ENCODE measurements at places on chromosomes 12 and 14. TPM values are rescaled to one million over a fixed set of nuclear protein-coding genes. Genes with fewer than 3 reads are reported as not detected.

DNA sequence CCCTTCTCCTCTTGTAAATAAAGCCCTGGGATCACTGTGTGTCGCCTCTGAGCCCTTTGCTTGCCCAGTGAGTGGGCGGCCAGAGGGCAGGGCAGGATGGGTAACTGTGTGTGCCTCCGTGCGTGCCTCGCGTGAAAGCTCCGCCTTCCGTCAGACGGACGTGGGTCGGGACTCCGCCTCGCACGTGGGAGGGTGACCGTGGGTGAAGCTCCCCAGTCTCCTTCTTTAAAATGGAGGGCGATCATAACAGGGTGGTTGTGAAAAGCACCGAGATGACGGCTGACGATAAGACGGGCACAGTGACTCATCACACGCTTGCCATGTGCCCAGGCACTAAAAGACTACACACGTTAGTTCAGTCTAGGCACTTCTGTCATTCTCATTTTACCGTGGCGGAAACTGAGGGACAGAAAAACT lies 9.2 kb downstream of the PHB2 start:
- no peak for DNase-seq

DNA sequence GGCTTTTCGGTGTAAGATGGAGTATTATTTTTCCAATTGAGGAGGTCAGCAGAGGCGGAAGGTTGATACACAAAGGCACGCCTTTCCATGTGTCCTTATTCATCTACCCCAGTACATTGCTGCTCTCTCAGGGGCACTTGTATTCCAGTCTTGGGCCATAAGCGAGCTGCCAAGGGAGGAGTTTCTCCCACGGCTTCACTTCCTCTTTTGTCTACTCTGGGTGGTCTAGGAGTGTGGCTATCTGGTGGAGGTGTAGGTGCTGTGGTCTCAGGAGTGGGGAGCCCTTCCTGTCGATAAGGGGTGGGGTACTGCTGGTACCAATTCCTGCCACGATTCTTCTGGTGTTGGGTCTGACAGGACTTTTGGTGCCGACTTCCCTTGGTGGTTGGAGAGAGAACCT lies 73.4 kb downstream of the GAS2L3 start:
- no peak for DNase-seq

DNA sequence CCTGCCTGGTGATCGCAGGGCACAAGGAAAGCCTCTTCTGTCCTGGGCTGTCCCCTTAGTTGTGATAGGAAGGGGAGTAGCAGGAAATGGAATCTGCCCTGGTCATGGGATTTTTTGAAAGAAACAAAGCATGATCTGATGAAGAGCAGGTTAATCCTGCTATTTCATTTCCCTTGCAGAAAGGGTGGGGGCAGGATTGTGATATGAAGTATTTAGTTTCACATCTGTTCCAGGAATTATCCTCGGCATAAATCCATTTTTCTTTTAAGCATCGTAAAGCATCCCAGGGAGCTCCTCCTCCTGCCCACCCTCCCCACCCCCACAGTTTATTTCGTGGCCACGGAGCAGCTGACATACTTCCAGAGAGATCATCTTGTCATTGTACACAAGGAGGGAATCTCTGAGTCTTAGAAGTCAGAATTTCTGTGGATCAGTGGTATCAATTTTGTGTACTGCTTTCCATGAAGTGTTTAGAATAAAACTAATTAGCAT lies 53.1 kb downstream of the TGFB3 start:
- no peak for DNase-seq

DNA sequence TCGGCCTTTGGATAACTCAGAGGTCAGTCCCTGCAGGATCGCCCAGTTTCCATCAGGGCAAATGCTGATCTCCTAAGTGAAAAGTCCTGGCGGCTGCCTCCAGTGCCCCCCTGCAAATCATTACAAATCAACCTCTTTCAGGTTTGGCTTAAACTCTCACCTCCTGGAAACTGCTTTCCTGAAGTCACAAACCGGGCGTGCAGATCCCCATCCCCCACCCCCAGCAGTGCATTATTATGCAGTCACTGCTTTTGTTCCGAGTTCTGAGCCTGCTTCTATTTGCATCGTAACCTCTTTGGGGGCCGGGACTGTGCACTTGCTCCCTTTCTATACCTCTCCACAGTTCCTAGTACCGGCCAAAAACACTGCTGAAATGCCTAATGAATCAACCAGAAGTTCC lies at the start of gene USP44:
Gene USP44, minus strand, starts transcription at position 172 of the 400 bp plus-strand sequence. CDS start 17,220 bp downstream, outside the sequence.
- DNase-seq, result no peak

Gene FAM186B
- 1.1 TPM for total RNA-seq

- DNase-seq, result no peak
These were observed 4.7 kb upstream of the KRT79 start for GRCh38 chr12:52838609-52839435.

DNA sequence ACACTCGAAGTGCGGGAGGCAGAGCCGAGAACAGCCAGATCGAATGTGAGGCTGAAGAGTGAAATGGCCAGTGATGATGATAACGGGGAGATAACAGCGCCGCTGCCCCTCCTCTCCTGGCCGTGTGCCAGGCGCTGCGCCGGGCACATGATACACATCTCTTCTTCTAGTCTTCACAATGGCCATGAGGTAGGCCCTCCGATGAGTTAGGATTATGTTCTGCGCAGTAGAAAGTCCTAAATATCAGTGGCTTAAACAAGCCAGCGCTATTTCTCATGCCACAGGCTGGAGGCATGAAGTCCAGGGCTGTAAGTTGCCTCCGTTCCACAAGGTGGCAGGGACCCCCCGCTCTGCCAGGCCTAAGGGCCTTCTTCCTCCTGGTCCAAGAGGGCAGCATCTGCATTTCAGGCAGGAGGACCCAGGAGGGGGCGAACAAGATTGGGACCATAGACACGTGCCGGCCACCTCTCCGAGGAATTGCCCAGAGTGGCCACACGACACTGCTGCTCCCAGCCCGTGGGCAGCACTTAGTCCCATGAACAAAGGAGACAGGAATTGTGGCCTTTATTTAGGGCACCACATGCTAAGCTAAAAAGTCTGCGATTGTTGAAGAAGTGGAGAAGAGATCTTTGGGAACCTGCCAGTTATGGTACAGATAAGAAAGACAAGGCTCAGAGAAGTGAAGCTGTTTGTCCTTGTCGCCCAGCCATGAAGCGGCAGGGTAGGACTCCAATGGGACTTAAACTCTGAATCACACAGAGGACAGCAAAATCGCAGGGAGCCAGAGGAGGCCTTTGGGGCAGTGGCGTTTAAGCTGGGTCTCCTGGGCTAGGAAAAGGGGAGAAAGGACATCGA lies 10.9 kb upstream of the HVCN1 start:
- no peak for DNase-seq

Gene USP30
- total RNA-seq, result 8.5 TPM

All from PC-3 (cell line).